DMS 273 treated with DMSO at 0.1 percent for 48 hours (cell line): ENCODE measurements at places on chromosomes 13 and 19.
A peak's percentile ranks its signal among the peaks of the same experiment; 100 is the strongest.

GRCh38 chr13:93859716-93860115, 619.8 kb downstream of the DCT start:
- DNase-seq: no peak

DNA sequence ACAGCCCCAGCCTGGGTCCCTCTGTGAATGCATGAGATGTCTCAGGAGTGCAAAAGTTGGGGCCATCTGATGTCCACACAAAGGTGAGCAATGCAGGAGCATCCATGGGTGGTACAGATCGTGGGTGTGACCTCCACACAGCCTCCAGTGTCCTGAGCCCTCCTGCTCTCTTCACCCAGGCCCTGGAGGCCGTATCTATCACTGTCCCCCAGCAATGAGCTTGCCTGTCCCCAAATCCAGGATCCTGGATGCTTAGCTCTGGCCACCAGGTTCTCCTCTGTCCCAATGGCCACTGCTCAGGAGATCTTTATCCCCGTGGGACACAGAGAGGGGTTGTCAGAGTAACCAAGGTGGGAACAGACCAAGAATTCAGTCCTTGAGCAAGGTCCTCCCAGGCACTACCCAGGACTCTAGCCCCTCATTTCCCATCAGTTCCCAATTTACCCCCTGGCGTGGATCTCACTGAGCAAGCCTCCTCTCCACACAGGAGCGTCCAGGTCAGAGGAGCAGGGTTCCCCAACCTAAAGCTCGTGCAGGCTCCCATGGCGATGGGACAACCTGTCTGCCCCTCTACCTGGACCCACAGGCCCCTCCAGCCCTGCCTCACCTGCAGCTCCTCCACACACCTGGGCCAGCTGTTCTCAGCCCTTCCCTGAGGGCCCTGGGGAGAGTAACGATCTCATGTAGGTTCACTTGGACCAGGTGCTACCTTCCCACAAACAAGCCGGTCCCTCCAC, 11.3 kb downstream of the CEACAM21 start:
- DNase-seq: no peak

DNA sequence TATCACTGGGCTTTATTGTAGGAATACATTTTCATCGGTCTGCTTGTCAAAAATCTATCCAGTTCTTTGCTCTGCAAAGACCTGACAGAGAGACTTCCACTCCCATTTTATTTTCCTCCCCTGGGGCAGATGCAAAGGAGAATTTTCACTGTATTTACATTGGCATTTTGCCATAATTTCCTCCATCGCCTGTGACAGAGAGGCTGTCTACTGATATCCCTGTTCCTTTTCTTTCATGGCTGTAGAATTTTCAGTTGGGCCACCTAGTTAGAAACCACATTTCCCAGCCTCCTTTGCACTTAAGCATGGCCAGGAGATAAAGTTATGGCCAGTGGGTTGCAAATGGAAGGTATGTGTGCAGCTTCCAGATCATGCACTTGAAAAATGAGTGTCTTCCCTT, 89.3 kb downstream of the NUFIP1 start:
- DNase-seq: no peak

GRCh38 chr19:18232540-18233223, 6.4 kb upstream of the PDE4C start:
- DNase-seq: no peak

DNA sequence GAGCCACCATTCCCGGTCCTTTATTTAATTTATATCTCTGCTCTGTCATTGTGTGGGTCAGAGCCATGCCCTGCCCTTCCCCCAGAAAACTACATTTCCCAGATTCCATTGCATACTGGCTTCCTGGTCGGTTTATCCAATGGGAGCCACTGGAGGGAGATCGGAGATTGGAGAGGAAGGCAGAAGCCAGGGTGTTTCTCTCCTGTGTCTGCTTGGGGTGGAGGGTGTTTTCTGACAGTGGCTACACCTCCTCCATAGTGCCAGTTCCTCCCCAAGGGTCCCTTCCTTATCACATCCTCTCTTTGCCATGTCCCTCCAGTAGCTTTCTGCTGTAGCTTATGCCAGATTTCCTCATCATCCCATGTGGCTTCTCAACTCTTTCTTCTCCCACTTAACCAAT, 19.0 kb downstream of the OLFM2 start:
- no peak for DNase-seq

- DNase-seq: peak; percentile 72
These were observed 2.9 kb upstream of the HOOK2 start for GRCh38 chr19:12778017-12778904.

GRCh38 chr19:19485161-19485997, 30.0 kb downstream of the TSSK6 start:
- DNase-seq: no peak
